Fibroblast of the conjunctiva (primary cell): ENCODE measurements at places on chromosomes 16 and 17.
A peak's percentile ranks its signal among the peaks of the same experiment; 100 is the strongest.

DNA sequence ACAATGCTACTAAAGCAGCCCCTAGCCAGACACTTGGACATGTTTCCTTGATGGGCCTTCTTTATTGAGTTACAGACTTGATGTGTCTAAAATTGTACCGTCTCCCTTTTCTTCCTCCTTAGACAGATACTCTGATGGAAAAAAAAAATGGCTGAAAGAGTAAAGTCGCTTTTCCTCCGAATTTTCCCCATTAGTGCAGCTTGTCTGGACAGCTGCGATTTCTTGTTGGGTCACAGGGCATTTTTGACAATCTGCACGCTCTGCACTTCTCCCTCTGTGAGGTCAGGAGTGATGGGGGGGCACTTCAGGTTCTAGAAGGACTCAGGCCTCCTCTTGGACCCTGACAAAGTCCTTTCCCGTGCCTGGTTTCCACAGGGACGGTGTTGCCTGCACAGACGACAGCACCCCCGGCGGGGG lies 968 bp upstream of the PRKAR1A start:
- DNase-seq = no peak

GRCh38 chr16:67141391-67141790 lies 9.4 kb downstream of the B3GNT9 start:
- DNase-seq = no peak

DNA sequence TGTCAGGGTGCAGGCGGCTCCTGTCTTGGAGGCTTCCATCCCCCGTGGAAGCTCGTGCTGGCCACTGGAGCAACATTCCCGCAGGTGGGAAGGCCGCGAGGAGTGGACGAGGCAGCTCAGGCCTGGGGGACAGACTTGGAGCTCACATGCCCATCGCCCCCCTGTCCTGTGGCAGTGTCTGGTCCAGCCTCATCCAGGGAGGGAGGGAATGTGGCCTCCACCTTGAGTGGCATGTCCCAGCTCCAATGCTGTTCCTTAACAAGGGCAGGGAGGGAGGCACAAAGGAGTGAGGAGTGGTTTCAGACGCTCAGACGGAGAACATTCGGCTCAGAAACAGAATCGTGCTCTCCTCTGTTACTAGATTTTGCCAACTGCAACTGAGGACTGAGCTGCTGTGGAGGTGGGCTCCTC lies 159.4 kb upstream of the CHMP6 start:
- DNase-seq = peak; percentile 49

- DNase-seq = no peak
These were observed 165.1 kb upstream of the TNRC6C start for GRCh38 chr17:77793146-77793970.

GRCh38 chr16:49463529-49463928 lies 89.9 kb downstream of the C16orf78 start:
- no peak for DNase-seq

DNA sequence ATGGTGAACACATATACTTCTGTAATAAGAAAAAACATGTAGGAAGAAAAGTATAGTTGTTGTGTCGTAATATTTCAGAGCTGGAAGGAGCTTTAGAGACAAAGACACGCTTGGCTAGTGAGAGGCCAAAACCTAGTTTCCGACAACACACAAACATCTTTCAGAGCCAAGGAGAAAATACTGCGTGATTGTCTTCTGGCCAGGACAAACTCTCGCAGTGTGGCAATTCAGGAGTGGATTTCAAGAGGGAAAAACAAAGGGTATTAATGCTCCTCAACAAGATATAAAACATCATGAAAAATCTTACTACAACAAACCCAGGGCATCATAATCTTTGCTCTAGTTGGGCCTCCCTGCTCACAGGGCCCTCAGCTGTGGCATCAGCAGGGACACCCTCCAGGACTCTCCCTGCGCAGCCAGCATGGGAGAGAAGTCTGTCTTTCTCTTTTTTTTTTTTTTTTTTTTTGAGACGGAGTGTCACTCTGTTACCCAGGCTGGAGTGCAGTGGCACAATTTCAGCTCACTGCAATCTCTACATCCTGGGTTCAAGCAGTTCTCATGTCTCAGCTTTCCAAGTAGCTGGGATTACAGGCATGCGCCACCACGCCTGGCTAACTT lies 66.4 kb downstream of the CYB5B start:
- no peak for DNase-seq

- DNase-seq = no peak
These were observed 20.9 kb upstream of the PPM1D start for GRCh38 chr17:60579090-60579489.

DNA sequence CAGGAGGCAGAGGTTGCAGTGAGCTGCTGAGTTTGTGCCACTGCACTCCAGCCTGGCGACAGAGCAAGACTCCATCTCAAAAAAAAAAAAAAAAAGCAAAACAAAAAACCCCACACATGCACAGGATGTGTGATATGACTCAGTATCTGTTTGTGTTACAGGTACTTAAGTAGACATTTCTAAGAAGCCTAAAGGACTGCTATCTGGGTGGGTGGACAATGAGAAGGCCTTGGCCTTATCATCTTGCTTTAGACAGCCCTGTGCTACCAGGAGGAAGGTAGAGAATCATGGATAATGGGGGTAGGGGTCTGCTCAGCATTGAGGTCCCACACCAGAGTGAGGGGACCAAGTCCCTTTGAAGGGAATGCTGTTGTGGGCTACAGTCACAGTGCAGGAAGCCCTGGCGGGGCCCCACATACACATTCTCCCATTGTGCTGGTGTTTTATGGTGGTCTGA lies 26.7 kb downstream of the PLD6 start:
- no peak for DNase-seq

- DNase-seq = no peak
These were observed 62.9 kb downstream of the ADCY9 start for GRCh38 chr16:4053301-4053845.

- DNase-seq = no peak
These were observed 802 bp downstream of the SETD6 start for GRCh38 chr16:58515871-58516767.

- no peak for DNase-seq
These were observed 9.0 kb upstream of the MILR1 start for GRCh38 chr17:64439956-64440355.

- no peak for DNase-seq
These were observed 39.4 kb downstream of the KIAA0513 start for GRCh38 chr16:85067024-85067423.

DNA sequence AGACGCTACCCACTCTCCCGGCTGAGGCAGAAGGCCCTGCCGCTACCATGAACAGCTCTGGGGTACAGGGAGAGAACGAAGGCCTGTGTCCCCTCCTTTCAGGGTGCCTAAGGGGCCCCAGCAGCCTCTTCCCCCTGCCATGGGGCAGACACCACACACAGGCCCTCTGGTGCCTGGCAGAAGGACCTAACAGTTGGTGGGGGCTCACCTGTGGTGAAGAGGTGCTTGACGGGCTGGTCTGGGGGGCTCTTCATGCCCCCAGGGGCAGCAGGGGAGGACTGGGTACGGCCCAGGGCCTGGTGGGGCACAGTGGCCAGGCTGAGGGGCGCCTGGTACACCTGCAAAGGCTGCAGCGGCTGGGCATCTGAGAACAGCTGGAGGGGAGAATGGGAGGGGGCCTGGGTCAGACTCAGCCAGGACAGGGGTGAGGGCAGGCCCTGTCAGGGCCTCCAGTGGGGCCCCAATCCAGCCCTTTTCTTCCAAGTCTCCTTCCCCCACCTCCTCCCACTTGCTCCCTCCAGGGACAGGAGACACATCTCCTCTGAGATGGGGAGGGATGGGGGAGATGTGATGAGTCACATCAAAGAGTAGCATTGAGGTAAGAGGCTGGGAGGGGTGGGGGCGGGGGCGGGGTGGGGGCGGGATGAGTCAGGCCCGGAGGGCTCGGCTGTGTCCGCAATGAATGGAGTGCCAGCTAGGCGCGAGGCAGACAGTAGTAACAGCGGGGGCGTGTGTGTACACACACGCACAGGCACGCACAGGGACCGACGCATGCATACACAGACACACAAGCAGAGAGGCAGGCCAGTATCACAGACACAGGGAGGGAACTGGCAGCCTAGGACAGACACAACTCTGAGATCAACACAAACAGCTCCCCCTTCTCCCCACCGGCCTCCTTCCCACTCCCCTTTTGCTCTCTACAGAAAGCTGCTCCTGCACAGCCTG lies 16.1 kb downstream of the G6PC3 start:
- DNase-seq = peak; percentile 83

- DNase-seq = no peak
These were observed 23.9 kb upstream of the DLX3 start for GRCh38 chr17:50018909-50019308.

DNA sequence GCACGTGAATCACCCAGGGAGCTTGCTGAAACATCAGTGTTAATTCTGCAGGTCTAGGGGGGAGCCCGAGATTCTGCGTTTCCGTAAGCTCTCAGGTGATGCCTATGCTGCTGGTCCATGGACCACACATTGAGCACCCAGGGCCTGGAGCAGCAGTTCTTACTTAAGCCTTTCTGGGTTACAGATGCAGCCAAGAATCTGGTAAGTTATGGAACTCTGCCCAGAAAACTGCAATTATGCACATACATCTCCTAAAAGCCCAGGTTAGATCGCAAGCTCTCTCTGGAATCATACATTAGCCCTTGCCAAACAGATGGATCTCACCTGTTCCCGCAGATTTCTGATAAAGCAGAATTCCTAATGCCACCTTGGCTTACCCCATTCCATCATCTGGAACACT lies 265.9 kb upstream of the SALL1 start:
- peak; percentile 23 for DNase-seq

DNA sequence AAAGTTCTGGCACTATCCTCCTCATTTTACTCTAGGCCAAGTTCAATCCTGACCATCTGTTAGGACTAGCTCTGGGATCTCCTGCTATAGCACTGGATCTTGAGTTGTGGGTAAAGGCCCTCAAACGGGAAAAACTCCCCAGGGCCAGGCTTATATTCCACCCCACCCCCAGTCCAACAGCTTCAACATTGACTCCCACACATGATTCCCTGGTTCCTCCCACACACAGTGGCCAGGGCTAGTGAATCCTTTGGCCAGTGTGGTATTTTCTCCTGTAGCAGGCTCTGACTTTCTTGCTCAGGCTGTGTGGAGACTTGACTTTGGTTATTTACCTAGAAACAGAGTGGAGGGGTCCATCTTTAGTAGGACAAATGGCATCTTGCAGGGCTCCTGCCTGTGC lies 10.3 kb upstream of the AKAP10 start:
- no peak for DNase-seq

DNA sequence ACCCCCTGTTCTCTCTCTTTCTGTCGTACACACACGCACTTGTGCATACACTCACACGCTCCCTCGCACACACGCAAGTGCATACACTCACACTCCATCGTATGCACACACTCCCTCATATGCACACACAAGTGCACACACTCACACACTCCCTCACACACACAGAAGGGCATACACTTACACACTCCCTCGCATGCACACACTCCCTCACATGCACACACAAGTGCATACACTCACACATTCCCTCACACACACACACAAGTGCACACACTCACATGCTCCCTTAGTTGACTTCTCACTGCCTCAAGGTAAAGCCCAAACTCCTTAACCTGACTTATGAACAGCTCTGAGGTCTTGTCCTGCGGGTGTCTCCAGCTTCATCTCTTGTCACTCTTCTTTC lies 78.7 kb downstream of the NOG start:
- DNase-seq = no peak

DNA sequence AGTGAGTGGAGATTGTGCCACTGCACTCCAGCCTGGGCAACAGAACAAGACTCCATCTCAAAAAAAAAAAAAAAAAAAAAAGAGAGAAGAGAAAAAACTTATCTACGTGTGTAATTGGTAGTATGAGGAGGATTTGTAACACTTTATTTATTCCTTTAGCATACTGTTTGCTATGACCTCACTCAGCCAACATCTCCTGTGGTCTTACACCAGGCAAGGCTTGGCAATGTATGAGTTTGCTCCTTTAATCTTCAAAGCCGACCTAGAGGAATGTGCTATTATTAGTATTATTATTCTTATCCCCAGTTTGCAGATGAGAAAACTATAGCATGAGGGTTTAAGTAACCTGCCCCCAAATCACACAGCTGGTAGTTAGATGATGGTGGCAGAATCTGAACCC lies 35.8 kb upstream of the HAPSTR1 start:
- DNase-seq = no peak

DNA sequence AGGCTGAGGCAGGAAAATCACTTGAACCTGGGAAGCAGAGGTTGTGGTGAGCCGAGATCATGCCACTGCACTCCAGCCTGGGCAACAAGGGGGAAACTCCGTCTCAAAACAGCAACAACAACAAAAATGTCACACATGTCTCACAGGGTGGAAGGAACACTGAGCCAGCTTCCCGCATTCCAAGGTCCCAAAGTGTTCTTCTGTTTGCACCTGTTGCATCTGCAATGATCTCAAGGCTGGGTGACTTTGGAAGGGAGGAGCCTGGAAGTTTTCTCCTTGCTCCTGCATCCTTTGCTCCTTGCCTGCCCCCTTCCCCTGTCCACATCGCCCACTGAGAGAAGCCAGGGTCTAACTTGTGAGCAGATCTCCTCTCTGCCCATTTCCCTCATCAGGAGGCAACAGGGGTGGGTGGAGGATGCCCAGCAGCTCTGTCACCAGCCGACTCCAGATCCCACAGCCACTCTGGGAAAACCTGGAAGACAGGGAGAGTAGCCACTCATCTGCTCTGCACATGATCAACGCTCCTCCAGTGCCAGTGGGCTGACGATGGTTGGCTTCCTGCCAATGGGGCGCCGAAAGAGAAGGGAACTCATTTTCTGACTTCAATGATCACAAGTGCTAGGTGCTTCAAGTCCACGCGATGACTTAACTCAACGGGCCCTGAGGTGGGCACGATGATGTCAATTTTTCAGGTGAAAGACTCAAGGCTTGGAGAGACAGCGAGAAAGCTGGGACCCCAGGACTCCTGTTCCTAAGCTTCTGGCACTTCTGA lies 12.6 kb downstream of the CHST6 start:
- DNase-seq = no peak

GRCh38 chr17:42778570-42778969 lies 1.8 kb upstream of the WNK4 start:
- DNase-seq = no peak

GRCh38 chr16:3471518-3472176 lies 23.6 kb downstream of the C16orf90 start:
- no peak for DNase-seq

DNA sequence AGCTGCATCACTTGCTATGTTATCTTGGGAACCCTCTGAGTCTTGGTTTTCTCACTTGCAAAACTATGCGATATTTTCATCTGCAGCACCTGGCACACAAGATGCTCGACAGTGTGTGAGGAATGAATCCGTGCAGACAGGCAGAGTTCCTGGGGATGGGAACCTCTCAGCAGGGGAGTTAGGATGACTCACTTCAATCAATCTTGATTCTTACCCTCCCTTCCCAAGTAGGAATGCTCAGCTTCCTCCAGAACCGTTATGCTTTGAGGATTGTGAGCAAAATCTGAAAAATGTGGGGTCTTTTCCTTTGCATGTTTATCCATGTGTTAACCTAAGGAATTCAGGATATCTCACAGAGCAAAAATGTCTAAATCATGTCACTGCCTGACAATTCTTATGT lies 68.9 kb upstream of the HNF1B start:
- DNase-seq = no peak

DNA sequence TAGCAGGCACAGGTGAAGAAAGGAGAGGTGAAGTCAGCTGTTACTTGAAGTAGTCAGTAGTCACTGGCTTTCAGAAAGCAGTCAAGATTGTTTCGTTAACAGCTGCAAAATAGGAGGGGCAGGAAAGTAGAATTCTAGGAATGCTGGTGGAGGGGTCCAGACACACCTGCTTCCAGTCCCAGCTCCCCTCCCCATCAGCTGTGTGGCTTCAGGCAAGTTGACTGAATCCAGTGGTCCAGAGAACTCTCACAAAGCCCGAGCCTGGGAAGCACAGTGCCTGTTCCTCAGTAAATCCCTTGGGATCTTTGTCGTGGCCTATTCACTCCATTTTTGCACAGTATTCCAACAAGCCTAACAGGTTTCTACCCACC lies 4.6 kb upstream of the SOCS1 start:
- DNase-seq = no peak
